A549 treated with dexamethasone at 1 μM for 4 hours (cell line): ENCODE measurements at places on chromosomes 6 and 20. TPM values are rescaled to one million over a fixed set of nuclear protein-coding genes. Genes with fewer than 3 reads are reported as not detected.

ADTRP gene
- total RNA-seq = 0.29 to 0.90 TPM (median 0.75 TPM) in 5 replicates

PBX2 gene
- total RNA-seq = 13.5 to 18.9 TPM (median 17.2 TPM) in 5 replicates

CCN5 gene
- 23.1 to 34.3 TPM (median 24.5 TPM) in 5 replicates for total RNA-seq

SOBP gene
- total RNA-seq = 0.62 to 1.3 TPM (median 1.0 TPM) in 5 replicates

TMEM151B gene
- total RNA-seq = 0.06 to 0.17 TPM (median 0.14 TPM) in 5 replicates

PAK5 gene
- not detected in 5 replicates for total RNA-seq

BEND3 gene
- 3.0 to 4.1 TPM (median 4.1 TPM) in 5 replicates for total RNA-seq

SLC25A27 gene
- 0.10 to 0.66 TPM (median 0.50 TPM) in 5 replicates for total RNA-seq

BTN1A1 gene
- not detected in 5 replicates for total RNA-seq
